ENCODE measurements at places on chromosomes 2 and 18. TPM values are rescaled to one million over a fixed set of nuclear protein-coding genes. Genes with fewer than 3 reads are reported as not detected.

GALNT13 gene
- total RNA-seq = 0.23 TPM

RUFY4 gene
- total RNA-seq = not detected

BCL2L11 gene
- 7.8 TPM for total RNA-seq

GKN1 gene
- 2.5 TPM for total RNA-seq

Measured in esophagus squamous epithelium (tissue), 5 donors.